ENCODE measurements at places on chromosomes 12 and 14. TPM values are rescaled to one million over a fixed set of nuclear protein-coding genes. Genes with fewer than 3 reads are reported as not detected.

- no peak for DNase-seq
Measured at GRCh38 chr12:90757957-90758356, 197.0 kb downstream of the CCER1 start.

Gene AKAP6
- 3.7 TPM for polyA plus RNA-seq

DNA sequence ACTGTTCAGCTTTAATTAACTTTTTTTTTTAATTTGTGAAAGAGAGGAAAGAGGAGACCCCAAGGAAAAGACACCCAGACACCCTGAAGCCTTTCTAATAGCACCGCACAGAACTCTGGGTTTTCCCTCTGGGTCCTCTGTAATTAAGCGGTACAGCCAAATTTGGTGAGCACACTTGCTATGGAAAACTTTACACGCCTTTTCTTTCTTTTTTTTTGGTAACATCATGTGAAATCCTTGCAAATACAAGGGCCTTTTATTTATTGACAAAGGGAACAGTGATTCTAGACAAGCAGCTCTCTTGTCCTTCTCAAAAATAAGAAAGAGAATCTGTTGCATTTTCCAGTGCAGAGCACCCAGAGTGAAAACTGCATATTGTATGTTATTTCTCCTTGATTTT lies 44.4 kb upstream of the CPM start:
- no peak for DNase-seq

DNA sequence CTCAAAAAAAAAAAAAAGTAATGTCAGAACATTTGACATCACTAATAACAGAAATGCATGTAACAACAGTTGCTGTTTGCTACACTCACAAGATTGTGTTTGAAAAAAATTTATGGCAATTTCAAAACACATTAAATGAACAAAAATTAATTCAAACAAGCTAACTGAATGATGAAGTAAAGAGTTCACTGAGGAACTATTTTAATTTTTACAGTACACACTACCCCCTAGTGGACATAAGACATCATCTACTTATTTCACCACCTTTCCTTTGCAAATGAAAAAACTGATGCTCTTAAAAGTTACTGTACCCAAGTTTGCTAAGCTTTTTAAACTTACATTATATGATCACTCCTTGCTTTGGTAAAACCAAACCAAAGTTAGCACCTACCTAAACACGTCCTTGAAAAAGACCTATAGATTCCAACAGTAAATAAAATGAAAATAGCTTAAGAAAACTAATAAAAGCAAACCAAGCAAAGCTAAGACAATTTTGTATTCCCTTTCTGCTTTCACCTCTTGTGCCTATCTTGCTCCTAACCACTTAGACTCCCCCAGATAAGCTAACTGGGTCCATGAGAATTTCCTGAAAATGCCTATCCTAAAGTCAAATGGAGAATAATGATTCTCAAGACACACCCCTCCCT lies 22.2 kb downstream of the UBE2N start:
- no peak for DNase-seq

Gene PRH2
- polyA plus RNA-seq, result 0.23 TPM

- DNase-seq, result no peak
Measured at GRCh38 chr14:75738192-75738591, 77.1 kb downstream of the TTLL5 start.

DNA sequence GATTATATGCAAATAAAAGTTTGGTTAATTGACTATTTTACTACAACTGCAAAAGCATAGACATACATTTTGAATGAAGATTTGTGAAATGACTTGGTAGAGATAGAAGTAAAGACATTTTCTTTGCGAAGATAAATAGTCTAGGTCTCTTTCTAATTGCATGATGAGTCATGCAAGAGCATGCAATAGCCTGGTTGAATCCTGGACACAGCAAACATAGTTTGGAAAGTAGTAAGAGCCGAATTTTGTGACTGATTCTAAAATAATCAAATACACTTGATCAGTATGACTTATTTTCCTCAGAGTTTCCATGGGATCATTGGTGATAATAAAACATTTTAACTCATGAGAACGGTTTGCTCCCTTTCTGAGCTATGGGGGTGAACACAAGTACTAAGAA lies 27.7 kb upstream of the CAND1 start:
- DNase-seq, result no peak

DNA sequence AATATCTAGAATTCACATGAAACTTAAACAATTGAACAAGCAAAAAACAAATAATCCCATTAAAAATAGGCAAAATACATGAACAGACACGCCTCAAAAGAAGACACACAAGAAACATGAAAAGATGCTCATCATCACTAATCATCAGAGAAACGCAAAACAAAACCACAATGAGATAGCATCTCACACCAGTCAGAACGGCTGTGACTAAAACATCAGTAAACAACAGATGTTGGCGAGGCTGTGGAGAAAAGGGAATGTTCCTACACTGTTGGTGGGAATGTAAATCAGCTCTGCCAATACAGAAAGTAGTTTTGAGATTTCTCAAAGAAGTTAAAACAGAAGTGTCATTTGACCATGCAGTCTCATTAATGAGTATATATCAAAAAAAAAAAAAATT lies 121.3 kb downstream of the PTPRO start:
- no peak for DNase-seq

Gene C12orf50
- 0.29 TPM for polyA plus RNA-seq

Gene CACNA1C
- polyA plus RNA-seq, result 7.9 TPM

GRCh38 chr12:1880153-1880845 lies 38.2 kb downstream of the CACNA2D4 start:
- no peak for DNase-seq

DNA sequence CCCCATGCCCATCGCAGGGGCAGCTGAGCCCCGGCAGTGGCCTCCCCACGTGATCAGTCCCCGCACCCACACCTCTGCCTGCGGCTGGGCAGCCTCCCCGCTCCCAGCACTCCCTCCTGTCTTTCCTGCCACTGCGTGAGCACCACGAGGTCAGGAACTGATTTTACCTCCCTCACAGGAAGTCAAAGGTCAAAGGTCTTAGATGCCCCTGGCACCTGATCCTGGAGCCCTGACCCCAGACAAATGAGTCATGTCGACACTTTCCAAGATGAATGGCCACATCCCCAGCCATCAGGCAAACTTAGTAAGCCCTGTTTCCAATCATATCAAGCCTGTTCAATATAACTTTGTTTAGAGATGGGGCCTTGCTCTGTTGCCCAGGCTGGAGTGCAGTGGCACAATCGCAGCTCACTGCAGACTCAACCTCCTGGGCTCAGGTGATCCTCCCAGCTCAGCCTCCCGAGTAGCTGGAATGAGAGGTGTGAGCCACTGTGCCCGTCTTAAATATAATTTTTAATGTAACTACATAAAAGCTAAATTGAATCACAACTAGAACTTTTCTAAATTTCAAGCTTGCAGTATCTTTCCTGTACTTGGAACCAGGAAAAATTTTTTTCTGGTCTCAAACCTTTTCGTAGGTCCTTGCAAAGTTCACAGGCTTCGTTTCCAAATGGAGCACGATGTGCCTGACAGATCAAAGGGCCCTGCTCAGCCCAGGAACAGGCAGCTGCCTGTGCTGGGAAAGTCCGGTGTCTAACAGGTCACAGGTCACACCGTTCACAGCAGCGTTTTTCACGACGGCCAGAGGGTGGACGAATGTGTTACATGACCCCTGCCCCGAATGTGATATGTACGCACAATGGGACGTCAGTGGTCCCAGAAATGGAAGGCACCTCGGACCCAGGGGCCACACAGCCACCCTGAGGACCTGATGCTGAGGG lies 1.9 kb downstream of the LRCOL1 start:
- no peak for DNase-seq

Gene LMNTD1
- polyA plus RNA-seq, result not detected

DNA sequence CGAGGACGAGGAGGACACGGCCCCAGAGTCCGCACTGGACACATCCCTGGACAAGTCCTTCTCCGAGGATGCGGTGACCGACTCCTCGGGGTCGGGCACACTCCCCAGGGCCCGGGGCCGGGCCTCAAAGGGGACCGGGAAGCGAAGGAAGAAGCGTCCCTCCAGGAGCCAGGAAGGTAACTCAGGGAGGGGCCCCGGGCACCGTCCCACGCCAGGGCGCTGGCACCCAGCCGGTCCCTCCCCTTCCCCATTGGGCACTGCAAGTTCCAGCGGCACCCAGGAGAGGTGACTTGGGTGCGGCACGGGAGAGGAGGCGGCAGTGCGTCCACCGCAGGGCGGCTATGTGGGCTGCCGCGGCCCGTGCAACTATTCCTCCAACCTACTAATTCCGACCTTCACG lies 9.3 kb upstream of the ADSS1 start:
- DNase-seq, result no peak

GRCh38 chr12:1287446-1287975 lies 296.5 kb downstream of the ERC1 start:
- DNase-seq, result no peak

All from right renal pelvis (tissue), 4 donors.